Activated T-helper 1 cell treated with anti-CD3 and anti-CD28 coated beads, Interleukin-12 subunit alpha, Interleukin-12 subunit beta, Interleukin-2, Interleukin-4 antibody, amounts not matched to agents 30 ng/mL and 10 ng/mL and 1 ng/mL, durations not matched to agents 14 hours and 24 hours and 36 hours (primary cell): ENCODE measurements at places on chromosomes 1 and 21. TPM values are rescaled to one million over a fixed set of nuclear protein-coding genes. Genes with fewer than 3 reads are reported as not detected.

MAP3K7CL gene
- total RNA-seq, result 3.8 and 4.2 TPM in 2 replicates

SLAMF7 gene
- 43.7 and 53.6 TPM in 2 replicates for total RNA-seq

PLA2G4A gene
- total RNA-seq, result 0.20 and 0.21 TPM in 2 replicates

VWA1 gene
- 5.5 and 5.8 TPM in 2 replicates for total RNA-seq

TOMM20 gene
- 112 and 137 TPM in 2 replicates for total RNA-seq

SHISAL2A gene
- total RNA-seq, result 5.7 and 6.0 TPM in 2 replicates

NUP210L gene
- total RNA-seq, result 0.12 TPM in 1 of 2 replicates, not detected in the other

S100A2 gene
- total RNA-seq, result 0.21 and 1.1 TPM in 2 replicates

OR2T2 gene
- not detected in 2 replicates for total RNA-seq

DENND2D gene
- total RNA-seq, result 205 and 206 TPM in 2 replicates

KRTAP19-8 gene
- total RNA-seq, result not detected in 2 replicates

SYPL2 gene
- total RNA-seq, result not detected in 2 replicates

CELA3A gene
- total RNA-seq, result not detected in 2 replicates

AMY2B gene
- 3.4 and 3.9 TPM in 2 replicates for total RNA-seq

ADAMTS1 gene
- total RNA-seq, result 1.7 and 1.8 TPM in 2 replicates

NPPA gene
- total RNA-seq, result not detected in 2 replicates

ETS2 gene
- total RNA-seq, result 22.9 and 25.8 TPM in 2 replicates
